GM04504 (cell line): ENCODE measurements at places on chromosomes 3 and 15.
A peak's percentile ranks its signal among the peaks of the same experiment; 100 is the strongest.

DNA sequence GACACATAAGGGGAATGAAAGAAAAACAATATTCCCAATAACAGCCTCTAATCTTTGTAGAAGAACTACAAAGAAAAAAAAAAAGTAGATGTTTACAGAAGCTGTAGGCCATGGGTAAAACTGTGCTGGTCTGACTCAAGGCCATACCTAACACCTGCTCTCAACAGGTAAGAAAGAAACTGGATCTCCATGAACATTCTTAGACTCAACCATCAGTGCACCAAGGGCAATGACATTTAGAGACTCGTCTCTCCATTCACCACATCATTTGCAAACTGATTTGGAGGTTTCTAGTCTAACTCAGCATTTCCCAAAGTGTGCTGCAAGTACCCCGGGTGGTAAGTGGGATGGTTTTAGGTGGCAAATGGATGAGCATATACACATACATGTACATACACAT lies 164.2 kb downstream of the FOXP1 start:
- no peak for DNase-seq

GRCh38 chr3:186235554-186235953 lies 126.5 kb downstream of the DGKG start:
- DNase-seq = no peak

GRCh38 chr15:60740787-60741354 lies 261.9 kb upstream of the ICE2 start:
- DNase-seq = no peak

DNA sequence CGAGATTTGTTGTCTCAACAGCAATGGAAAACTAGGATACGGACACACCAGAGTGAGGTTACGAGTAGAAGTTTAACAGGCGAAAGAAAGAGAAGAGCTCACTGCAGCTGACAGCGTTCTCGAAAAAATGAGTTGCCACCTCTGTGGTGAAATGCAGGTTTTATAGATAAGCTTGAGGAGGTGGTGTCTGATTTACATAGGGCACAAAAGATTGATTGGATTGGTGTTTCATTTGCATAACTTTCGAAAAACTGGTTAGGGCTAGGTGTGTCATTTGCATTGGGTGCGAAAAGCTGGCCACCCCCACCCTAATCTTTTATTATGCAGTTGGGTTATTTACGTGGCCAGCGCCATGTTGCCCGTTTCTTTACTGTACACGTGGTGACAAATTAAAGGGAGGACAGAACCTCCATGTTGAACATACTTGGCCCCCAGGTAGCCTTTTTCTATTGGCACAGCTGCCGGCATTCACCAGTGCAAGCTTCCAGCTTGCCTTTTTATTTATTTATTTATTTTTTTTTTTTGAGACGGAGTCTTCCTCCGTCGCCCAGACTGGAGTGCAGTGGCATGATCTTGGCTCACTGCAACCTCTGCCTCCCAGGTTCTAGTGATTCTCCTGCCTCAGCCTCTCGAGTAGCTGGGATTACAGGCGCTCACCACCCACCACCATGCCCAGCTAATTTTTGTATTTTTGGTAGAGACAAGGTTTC lies 8.3 kb downstream of the IFT122 start:
- no peak for DNase-seq

- no peak for DNase-seq
Measured at GRCh38 chr3:45116350-45116749, 29.8 kb downstream of the CDCP1 start.

DNA sequence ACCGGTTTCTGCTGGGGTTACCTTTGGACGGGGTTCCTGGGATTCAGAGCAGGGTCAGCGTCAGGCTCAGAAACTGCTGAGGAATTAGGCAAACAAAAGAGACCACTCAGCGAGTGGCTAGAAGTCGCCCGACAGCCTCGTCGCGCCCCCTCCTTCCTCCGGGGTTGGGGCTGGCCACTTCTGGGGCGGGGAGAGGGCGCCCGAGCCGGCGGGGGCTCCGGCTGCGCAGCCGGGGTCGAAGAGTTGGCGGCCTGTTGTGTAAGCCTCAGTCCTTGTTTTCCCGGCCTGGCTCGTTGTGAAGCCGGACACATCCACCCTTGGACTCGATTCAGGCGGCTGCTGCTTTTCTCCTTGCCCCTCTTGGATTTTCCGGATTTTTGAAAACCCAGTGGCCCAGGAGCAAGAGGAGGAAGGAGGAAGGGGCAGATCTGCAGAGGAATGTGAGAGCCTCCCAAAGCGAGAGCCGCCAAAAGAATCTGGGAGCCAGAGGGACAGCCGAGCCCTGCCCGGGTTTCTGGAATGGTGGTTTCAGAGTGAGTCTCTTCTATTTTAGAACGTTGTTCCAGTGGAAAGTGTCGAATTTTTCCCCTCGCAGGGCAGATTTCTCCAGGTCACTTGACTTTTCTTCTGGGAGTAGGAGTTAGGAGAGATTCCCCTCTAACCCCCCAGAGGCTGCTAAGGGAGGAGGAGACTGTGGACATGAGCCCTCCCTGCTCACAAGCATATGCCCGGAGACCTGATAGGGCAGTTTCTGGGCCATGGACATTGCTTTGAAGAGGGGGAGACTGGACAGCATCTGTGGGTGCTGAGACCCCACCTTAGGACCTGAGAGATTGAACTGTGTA lies 666 bp downstream of the SNX33 start:
- DNase-seq = no peak

- no peak for DNase-seq
Measured at GRCh38 chr3:24363242-24363641, 131.4 kb downstream of the THRB start.

- DNase-seq = no peak
Measured at GRCh38 chr3:194424373-194424772, 25.3 kb upstream of the GP5 start.

DNA sequence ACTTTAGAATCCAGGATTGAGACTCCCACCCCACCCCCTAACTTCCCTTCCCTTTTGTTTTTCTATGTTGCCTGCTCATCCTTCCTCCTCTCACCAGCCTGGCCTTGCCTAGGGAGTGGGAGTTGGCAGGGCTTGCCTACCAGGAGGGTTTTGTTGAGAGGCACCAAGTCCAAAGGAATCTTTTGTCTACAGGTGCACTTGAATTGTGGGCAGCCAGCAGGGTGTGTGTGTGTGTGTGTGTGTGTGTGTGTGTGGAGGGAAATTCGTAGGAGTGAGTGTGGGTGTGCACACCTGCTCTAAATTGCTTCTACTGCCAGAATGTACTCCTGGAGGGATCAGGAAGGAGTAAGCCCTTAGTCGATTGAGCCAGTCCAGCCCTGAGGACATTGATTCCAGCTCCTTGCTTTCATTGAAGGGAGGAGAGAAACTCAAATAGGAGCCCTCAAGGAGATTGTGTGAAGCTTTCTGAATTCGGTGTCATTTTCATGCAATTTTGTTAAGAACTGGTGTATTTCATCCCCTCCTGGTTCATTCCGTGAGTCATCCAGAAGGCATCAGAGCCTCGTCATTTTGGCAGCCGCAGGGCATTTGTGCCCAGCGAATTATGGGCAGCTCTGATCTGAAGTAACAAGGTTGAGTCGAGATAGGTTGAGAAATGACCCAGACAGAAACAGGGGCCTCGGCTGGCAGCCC lies 112.1 kb downstream of the SLCO3A1 start:
- peak; percentile 10 for DNase-seq

DNA sequence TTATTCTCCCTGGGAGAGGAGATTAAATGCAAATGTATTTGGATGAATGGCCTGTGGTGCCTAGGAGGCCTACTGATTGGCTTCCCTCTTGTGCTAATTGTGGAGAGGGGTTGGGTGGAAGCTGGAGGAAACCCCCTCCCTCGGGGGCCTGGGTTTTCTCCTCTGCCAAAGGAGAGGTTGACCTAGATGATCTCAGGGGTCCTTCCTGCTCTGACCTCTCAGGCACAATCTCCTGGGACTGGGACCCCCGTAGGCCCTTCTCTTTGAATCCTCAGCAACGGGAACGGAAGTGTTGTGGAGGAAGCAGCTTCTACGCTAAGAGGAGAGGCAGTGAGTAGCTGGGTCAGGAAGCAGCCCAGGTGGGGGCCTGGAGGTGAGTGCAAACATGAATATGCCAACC lies 40.5 kb upstream of the MAGEF1 start:
- no peak for DNase-seq

DNA sequence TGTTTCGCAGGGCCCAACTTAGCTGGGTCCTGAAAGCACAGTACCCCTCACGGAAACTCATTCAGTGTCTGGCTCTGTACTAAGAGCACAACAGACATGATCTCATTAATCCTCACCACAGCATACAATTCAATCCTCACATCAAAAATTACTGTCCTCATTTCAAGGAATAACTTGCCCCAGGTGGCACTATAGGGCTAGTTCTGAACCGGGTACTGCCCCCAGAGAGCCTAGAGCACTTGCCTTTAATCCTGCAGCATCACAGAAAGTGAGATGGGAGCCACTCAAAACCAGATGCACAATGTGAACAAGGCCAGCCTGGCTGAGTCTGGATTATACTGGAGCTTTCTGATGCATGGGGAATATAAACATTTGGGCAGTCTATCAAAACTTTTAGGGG lies 122.6 kb downstream of the OSBPL10 start:
- DNase-seq = no peak

DNA sequence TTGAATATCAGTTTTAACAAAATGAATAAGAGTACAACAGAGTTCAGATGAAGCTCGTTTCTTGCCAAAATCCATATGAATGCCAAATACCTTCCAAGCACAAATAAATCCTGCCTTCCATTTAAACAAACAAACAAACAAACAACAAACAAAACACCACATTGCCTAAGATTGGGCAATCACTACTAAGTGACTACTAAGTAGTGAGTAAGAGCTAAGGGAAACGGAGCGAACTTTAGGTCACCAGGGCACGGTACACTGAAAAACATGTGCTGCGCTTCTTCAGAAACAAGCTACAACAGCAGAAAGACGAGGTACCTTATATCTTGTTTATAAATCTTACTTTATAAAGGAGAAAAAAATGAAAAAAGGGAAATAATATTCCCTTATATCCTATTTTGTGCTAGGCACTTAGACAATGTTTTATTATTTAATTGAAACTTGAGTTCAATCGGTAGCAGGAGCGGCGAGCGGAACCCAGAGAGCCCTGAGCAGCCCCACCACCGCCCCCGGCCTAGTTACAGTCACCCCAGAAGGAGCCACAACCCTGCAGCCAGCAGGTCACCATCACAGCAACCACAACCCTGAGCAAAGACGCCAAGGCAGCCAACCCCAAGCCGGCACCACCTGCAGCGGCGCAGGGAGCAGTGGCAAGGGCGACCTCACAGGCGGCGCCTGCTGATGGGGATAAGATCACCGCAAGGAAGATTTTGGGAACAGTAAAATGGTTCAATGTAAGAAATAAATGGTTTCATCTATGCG lies 216.9 kb downstream of the ZBTB20 start:
- DNase-seq = no peak

DNA sequence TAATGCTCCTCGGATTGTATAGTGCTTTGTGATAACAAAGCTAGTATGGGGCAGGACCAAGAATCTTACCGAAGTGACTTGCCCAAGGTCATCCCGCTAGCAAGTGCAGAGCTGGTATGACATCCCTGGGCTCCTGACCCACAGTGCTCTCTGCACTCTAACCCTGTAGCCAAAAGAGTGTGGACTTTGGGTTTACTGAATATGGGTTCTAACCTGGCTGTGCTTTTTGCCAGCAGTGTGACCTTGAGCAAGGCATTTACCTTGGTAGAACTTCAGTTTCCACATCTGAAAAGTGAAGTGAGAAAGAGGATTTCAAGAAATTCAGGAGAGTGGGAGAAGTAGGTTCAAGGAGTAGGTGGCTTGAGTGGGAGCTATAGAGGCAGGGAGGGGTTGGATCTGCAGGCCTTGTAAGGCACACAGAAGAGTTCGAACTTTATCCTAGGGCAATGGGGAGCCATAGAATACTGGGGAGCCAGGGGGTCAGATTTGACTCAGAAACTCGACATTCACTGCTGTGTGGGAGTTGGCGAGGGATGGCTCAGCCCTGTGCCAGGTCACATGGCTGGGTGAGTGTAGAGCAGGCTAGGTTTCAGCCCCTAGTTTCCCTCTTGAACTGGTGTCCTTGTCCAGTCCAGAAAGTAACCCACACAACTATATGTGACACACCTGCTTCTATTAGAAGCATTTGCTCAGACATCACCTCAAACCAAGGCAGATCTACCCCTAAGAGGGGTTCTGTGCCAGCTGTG lies 91.9 kb downstream of the RPLP1 start:
- DNase-seq = no peak

DNA sequence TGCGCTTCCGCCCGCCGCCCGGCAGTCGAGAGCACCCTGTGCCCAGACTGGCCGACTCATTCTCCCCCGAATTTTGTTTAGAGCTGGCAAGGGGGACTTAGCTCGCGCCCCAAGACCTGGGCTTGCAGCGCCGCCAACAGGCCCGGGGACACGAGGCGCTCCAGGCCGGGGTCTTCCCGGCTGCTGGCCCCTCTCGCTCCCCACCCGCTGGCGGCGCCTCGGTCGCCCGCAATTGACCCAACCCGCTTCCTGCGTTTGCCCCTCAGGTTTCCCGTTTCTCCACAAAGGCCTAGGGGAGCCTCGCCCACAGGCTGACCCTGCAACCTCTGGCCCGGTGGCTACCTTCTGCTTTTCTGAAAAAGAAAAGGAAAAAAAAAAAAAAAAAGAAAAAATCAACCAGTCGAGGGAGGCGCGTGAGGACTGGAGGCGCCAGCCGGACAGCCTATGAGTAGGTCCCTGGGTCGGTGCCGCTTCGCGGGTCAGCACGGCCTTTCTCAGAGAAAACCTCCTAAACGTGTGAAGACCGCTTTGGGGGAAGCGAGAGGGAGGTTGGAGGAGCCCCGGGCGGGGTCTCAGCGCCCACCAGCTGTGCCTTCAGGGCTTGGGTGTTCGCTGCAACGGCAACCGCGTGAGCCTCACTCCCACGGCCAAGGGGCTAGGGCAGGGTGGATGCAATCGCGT lies 7.2 kb downstream of the FOXL2 start:
- no peak for DNase-seq

GRCh38 chr15:49471733-49472132 lies 48.7 kb downstream of the FGF7 start:
- no peak for DNase-seq

DNA sequence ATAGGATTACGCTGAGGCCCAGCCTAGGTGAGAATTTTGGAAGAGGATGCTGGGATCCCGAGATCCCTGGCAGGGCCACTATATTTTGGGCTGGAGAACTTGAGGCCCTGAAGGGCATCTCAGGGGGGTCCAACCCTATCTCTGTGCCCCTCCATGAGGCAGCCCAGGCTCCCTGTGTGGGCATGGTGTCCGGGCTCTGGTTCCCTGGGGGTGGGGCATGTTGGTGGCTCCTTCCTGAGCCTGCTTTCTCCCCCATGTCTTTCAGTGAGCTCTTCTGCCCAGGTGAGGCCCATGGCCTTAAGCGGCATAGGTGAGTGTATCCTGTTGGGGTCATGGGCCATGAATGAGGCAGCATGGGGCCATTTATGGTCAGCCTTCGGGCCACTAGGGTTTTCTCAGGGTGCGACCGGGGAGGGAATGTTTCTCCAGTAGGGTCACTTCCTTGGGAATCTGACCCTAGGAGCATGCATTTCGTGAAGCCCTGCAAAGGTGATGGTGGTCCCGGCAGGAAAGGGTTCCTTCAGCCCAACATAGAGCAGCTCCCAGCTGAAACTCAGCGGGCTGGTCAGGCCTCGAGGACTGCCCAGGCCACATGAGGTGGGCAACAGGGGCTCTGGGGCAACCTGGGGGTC lies 191.3 kb downstream of the UBE3A start:
- no peak for DNase-seq
